ENCODE measurements at places on chromosomes 2 and 18.

DNA sequence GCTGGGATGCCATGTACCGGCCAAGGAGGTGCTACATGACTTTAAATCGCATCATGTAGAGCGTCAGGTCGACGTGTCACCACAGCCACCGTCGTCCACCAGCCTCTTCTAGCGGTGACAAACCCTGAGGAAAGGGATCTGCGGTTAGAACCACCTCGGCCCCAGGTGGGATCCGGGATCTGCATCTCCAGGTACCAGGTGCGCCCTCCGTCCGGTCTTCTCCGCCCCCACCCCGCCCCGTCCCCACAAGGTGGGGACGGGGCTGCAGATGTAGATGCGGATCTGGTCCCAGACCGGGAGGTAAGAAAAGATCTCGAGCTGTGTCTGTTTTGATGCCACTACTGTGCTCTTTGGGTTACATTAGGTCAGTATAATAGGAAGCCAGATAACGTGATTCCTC is 38.4 kb downstream of the C1D start:
- no peak for DNase-seq

- no peak for DNase-seq
Observed at GRCh38 chr2:102637358-102637757, 18.0 kb downstream of the SLC9A2 start.

DNA sequence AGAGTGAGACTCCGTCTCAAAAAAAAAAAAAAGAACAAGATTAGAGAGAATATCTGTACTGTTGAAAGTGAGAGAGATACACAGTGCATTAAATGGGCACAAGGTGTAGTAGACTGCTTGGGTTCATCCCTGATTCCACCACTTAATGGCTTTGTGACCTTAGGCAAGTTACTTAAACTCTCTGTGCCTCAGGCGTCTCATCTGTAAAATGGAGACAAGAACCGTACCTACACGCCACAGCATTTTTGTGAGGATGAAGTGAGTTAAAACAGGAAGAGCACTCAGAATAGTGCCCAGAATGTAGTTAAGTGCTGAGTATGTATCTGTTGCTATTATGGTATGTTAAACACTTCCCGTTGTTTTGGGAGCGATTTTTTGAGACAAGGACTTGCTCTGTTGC is 64.3 kb downstream of the MTHFD2 start:
- no peak for DNase-seq

DNA sequence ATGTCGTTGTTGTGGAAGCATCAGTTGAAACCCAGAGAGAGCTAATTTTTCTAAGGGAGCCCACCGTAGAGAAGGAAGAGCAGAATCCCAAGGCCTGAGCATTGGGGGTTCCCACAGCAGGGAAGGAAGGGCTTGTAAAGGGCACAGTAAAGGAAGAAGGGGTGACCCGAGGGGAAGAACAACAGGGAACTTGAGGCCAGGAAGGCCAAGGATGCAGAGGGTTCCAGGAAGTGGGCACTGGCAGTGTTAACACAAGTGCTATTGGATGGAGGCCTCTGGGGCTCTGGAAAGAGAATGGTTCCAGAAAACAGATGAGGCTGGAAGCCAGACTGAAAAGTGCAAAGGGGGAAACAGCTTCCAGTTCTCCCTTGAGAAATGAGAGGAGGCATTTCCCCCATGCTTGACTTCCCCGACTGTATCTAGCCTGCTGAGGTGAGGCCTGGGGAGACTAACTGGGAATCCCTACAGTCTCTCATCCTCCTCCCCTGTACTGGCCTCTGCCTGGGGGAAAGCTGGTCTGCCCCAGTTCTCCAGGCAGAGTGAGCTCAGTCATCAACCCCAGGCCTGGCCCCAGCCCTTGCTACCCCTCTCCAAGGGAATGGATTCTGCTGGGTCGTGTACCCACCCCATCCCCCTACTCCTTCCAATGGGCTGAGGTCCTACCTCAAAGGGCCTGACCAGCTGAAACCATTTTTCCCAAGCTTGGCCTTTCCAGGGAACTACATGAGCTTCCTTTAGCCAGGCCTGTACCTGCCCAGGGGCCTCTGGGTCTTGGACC is 43.2 kb upstream of the MRPL33 start:
- no peak for DNase-seq

GRCh38 chr2:65545837-65546805 is 113.7 kb upstream of the SPRED2 start:
- no peak for DNase-seq

- DNase-seq: no peak
Observed at GRCh38 chr18:31619291-31619690, 27.6 kb downstream of the TTR start.

- no peak for DNase-seq
Observed at GRCh38 chr2:168662651-168663208, 139.7 kb upstream of the NOSTRIN start.

GRCh38 chr2:15805206-15805605 is 135.1 kb upstream of the MYCN start:
- no peak for DNase-seq

GRCh38 chr2:71353248-71353647 is 21.7 kb downstream of the ZNF638 start:
- no peak for DNase-seq

Data from stimulated activated CD4-positive, alpha-beta T cell treated with anti-CD3 and anti-CD28 coated beads, Interleukin-4, amount 100 ng/mL, for 1 hour (primary cell).